Smooth muscle cell of the pulmonary artery (primary cell): ENCODE measurements at places on chromosomes 2 and 18. TPM values are rescaled to one million over a fixed set of nuclear protein-coding genes. Genes with fewer than 3 reads are reported as not detected.

The GALNT3 gene
- 1.8 and 6.3 TPM in 2 replicates for total RNA-seq

The ABCB11 gene
- total RNA-seq = under 0.01 and 0.13 TPM in 2 replicates

The RSAD2 gene
- 0.20 and 0.33 TPM in 2 replicates for total RNA-seq

The INO80C gene
- 2.7 and 6.5 TPM in 2 replicates for total RNA-seq

The CAPN14 gene
- total RNA-seq = 0.23 and 0.26 TPM in 2 replicates

The OSR1 gene
- 11.6 and 29.1 TPM in 2 replicates for total RNA-seq

The CHRNG gene
- not detected in 2 replicates for total RNA-seq

The TEKT4 gene
- not detected in 2 replicates for total RNA-seq

The POTEE gene
- not detected in 2 replicates for total RNA-seq

The DSEL gene
- total RNA-seq = 53.5 and 78.1 TPM in 2 replicates

The BMP10 gene
- total RNA-seq = not detected in 2 replicates

The RBM43 gene
- total RNA-seq = 5.6 and 8.1 TPM in 2 replicates

The GMCL1 gene
- total RNA-seq = 11.7 and 15.3 TPM in 2 replicates

The SPEG gene
- 45.7 and 87.2 TPM in 2 replicates for total RNA-seq

The TOGARAM2 gene
- total RNA-seq = under 0.01 and 0.03 TPM in 2 replicates

The SNTG2 gene
- total RNA-seq = 0.07 and 0.26 TPM in 2 replicates

The LDLRAD4 gene
- total RNA-seq = 0.39 and 1.8 TPM in 2 replicates

The MYO3B gene
- total RNA-seq = 0.10 and 0.13 TPM in 2 replicates

The PPP1R7 gene
- 29.0 and 37.9 TPM in 2 replicates for total RNA-seq

The DLX1 gene
- 1.6 and 7.7 TPM in 2 replicates for total RNA-seq

The CFC1 gene
- total RNA-seq = not detected in 2 replicates

The CRYGB gene
- total RNA-seq = not detected in 2 replicates

The RTKN gene
- total RNA-seq = 16.3 and 23.5 TPM in 2 replicates

The SMAD7 gene
- total RNA-seq = 56.5 and 69.8 TPM in 2 replicates

The MC4R gene
- total RNA-seq = not detected in 2 replicates

The LHCGR gene
- not detected in 2 replicates for total RNA-seq

The FRZB gene
- total RNA-seq = 0.20 and 0.72 TPM in 2 replicates
